ENCODE measurements at places on chromosomes 4 and X. TPM values are rescaled to one million over a fixed set of nuclear protein-coding genes. Genes with fewer than 3 reads are reported as not detected.

The TSPAN7 gene
- total RNA-seq, result 32.0 TPM

The GUCY1B1 gene
- total RNA-seq, result 5.0 TPM

The SYTL5 gene
- total RNA-seq, result 0.06 TPM

The F11 gene
- not detected for total RNA-seq

The DACH2 gene
- not detected for total RNA-seq

The SEPTIN11 gene
- 331 TPM for total RNA-seq

The FOXP3 gene
- not detected for total RNA-seq

The LGI2 gene
- 6.1 TPM for total RNA-seq

The WDR17 gene
- total RNA-seq, result 1.4 TPM

The MAGEB1 gene
- not detected for total RNA-seq

The DLG3 gene
- total RNA-seq, result 4.6 TPM

The EIF1AX gene
- total RNA-seq, result 108 TPM

The IL2RG gene
- total RNA-seq, result 5.8 TPM

The S100G gene
- total RNA-seq, result not detected
